ENCODE measurements at places on chromosomes 12 and 14. TPM values are rescaled to one million over a fixed set of nuclear protein-coding genes. Genes with fewer than 3 reads are reported as not detected.

- DNase-seq: no peak
Measured at GRCh38 chr14:70887207-70887681, 20.0 kb upstream of the PCNX1 start.

GRCh38 chr12:15928346-15928745 is 17.2 kb downstream of the DERA start:
- no peak for DNase-seq

- DNase-seq: no peak
Measured at GRCh38 chr14:29217813-29218450, 451.3 kb downstream of the FOXG1 start.

GRCh38 chr12:3179731-3180130 is 102.6 kb downstream of the TSPAN9 start:
- no peak for DNase-seq

The DENND5B gene
- total RNA-seq: 0.25 TPM

DNA sequence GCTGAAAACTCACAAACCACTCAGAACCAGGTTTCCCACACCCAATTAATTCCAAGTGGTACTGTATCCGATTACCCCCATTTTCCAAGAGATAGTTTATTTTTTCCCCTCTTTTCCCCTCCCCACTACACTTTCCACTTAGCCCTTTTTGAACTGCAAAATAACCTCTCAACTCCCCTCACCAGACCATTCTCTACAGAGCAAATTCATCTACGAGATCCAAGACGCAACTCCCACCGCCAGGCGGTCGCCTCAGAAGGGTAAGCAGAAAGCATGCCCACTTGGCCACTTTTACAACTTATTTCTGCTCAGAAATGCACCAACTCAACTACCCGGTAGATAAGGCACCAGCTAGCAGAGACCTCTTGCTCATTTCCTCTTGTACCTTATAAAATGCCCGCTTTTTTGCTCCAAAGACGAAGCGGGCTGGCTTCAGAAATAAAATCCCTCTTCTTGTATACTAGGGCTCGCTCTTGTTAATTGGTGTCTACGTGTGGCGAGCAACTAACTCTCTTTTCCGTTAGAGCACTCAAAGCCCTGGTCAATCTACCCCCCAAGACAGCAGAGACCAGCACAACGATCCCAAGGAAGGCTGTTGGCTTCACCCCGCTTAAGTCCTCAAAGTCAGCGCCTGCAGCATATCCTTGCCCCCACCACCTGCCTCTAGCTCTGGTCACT is 910 bp upstream of the SRP54 start:
- peak; percentile 41 for DNase-seq

The DPY19L2 gene
- not detected for total RNA-seq

GRCh38 chr12:130456375-130457199 is 118.9 kb downstream of the PIWIL1 start:
- no peak for DNase-seq

The BRF1 gene
- total RNA-seq: 77.4 TPM

The INSM2 gene
- total RNA-seq: not detected

GRCh38 chr12:89225401-89225800 is 126.9 kb downstream of the DUSP6 start:
- peak; percentile 56 for DNase-seq

DNA sequence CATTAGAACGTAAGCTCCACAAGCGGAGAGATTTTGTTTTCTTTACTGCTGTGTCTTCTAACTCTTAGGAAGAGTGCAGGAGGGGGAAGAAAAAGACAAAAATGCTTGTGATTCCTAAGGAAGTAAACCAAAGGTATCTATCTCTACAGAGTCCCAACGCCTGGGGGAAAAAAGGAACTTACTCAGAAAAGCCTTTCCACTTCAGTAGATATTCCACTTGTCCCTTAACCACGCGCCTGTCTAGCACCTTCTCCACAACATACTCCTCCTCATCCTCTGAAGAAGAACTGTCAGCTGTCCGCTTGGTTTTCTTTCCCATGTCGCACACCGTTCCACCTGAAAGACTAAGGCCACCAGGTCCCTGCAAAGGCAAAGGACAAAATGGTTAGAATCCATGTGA is 22.6 kb downstream of the CBX5 start:
- no peak for DNase-seq

DNA sequence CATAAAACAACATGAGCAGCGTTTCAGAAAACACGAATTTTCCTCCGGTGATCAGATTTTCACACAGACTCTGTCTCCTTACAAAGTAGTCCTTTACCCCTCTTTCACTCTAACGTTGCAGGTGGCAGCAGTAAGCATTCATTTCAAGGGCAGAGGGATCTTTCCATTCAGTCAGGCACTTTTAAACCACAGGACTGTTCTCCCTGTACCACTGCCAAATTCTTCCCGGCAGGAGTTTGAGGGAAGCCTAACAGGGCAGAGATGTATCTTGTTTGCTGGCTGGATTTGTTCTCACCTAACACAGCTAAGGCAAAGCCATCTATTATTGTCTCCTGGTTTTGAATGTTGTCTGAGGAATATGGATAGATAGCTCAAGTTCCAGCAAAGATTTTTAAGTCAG is 1187.3 kb upstream of the SEL1L start:
- no peak for DNase-seq

DNA sequence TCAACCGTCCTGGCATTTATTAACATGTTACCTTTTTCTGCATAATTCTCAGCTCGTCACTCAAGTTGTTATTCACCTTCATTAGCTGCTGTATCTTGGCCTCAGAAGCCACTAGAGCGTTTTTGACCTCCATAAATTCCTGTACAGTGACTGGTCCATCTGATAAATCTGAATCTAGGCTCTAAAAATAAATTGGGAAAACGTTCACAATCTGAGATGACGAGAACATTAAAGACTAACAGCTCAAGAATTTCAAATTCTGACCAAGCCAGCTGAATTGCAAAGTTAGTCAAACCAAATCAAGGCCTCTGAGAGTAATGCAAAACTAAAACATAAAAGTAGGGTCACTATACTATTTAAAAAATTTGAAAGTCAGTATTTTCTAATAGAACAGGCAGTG is 45.0 kb downstream of the GIT2 start:
- no peak for DNase-seq

- DNase-seq: no peak
Measured at GRCh38 chr12:95678684-95679083, 111.9 kb downstream of the NTN4 start.

DNA sequence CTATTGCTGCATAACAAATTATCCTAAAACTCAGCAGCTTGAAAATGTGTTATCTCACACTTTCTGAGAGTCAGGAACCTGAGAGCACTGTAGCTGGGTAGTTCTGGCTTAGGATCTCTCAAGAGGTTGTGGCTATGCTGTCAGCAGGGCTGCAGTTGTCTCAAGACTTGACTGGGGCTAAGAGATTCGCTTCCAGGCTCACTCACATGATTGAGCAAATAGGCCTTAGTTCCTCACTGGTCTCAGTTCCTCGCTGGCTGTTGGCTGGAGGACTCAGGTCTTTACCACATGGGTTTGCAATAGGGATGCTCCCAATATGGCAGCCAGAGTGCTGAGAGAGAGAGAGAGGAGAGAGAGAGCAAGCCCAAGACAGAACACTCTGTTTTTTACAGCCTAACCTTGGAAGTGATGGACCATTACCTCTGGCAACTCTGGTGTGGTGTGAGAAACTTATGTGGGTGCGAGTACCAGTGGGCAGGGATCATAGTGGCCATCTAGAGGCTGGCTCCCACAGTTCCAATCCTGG is 15.9 kb upstream of the DHRS2 start:
- no peak for DNase-seq

The MAP3K9 gene
- total RNA-seq: 6.3 TPM

GRCh38 chr14:103195828-103196615 is 72.8 kb downstream of the TNFAIP2 start:
- no peak for DNase-seq

DNA sequence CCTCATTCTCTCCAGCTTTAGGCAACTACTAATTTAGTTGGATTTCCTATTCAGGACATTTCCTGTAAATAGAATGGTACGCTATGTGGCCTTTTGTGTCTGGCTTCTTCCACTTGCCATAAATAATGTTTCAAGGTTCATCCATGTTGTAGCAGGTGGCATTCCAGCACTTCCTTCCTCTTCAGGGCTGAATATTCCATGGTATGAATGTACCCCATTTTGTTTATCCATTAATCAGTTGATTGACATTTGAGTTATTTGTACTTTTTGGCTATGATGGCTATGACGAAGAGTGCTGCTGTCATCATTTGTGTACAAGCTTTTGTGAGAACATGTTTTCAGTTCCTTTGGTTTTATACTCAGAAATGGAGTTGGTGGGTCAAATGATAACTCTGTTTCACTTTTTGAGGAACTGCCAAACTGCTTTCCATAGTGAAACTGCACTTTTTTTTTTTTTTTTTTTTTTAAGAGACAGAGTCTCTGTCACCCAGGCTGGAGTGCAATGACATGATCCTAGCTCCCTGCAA is 6.5 kb upstream of the CDK2AP1 start:
- DNase-seq: no peak

All from CD4-positive, alpha-beta T cell (primary cell).